ENCODE measurements at places on chromosomes 1 and 21.

- DNase-seq: no peak
These were observed 9.0 kb upstream of the IFNGR2 start for GRCh38 chr21:33394260-33394659.

DNA sequence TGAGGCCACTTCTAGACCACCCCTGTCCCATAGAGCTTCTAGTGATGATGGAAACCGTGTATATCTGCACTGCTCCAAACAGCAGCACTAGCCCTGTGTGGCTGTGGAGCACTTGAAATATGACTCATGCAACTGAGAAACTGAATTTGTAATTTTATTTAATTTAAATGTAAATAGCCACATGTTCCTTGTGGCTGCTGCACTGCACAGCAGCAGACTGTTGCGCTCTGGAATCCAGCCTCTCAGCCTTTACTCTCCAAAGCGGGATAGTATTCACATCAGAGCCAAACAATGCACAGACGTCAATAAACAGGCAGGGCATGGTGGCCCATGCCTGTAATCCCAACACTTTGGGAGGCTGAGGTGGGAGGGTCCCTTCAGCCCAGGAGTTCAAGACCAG, 12.0 kb downstream of the CAPN2 start:
- DNase-seq: no peak

DNA sequence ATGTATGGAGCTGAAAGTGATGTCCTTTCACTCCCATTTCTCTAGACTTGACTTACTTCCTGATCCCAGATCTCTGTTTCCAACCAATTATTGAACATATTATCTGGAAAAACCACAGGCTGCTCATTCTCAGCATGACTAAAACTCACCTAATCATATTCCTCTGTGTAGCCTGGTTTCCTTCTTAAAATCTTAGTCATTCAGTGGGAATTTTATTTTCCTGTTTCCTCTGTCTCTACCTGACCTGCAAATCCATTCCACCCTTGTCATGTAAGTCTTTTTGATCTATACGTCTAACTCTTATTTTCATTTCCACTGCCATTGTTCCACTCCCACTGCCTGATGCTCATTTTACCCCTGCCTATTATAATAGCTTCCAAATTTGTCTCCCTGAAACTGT, 67.9 kb upstream of the APOBEC4 start:
- no peak for DNase-seq

DNA sequence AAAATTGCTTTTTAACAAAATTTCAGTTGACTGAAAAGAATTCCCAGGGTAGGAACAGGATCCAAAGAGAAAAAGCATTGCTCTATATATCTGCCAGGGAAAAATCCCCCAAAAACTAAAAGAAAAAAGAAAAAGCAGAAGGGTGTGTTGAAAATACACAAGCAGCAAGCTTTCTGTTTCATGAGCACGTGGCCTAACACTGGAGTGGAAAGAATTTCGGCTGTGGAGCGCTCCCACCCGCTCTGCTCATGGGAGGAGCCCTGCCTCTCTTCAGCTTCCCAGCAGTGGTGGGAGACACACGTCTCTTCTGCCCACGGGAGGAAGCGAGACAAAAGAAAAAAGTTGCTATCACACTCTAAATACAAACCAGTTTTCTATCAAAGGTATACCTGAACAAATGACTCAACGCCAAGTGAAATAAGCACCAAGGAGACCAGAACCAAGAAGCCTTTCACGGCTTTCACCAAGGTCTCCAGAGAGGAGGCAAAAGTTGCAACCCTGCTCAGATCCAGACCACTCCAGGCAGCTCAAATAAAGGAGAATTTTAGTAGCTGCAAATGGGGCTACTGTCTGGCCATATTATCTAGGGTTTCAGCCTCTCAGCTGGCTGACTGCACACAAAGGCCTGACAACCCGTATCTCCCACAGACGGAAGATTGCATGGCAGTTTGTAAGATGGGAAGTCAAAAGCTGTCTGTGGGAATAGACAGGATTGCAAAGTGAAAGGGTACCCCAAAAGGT, 29.5 kb upstream of the ZNF496 start:
- no peak for DNase-seq

GRCh38 chr1:207366022-207366421, 44.5 kb downstream of the CD55 start:
- DNase-seq: no peak

DNA sequence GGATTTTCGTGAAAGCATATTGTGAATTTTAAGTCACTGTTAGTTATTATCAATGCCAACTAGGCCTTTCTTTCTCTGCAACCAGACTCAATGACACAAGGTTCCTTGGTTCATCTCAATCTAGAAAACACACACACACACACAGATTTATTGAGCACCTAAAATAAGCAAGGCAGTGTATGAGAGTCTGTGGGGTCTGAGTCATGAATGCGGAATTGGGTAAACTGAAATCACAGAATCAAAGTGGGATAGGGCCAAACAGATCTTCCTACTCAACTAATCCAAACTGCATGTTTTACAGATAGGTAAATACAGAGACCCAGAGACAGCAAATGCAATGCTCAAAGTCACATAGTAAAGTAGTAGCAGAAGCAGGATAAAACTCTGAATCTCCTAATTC, 48.5 kb upstream of the NRDC start:
- no peak for DNase-seq

DNA sequence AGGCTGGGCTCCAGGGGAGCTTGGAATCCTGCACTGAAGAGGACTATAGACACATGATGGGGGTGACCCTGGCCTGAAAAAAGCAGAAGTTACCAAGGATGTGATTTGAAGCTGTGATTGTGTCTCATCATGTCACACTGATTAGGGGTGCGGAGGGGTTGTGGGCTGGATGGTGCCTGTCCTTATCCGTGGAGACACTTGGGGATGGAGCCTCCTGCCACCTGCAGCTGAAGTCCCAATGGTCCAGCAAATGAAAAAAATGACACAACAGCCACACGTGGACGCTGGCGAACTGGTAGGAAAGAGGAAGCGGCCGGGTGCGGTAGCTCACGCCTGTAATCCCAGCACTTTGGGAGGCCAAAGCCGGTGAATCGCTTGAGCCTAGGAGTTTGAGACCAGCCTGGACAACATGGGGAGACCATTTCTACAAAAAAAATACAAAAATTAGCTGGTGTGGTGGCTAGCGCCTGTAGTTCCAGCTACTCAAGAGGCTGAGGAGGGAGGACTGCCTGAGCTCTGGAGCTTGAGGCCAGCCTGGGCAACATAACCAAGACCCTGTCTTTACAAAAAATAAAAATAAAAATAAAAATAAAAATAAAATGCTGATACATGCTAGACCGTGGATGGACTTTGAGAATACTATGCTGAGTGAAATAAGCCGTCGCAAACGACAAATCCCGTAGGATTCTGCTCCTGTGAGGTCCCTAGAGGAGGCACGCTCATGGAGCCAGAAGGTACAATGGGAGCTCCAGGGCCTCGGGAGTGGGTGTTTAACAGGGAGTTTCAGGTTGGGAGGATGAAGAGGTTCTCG, 838 bp upstream of the IBA57 start:
- no peak for DNase-seq
